ENCODE measurements at places on chromosomes 12 and 14.

DNA sequence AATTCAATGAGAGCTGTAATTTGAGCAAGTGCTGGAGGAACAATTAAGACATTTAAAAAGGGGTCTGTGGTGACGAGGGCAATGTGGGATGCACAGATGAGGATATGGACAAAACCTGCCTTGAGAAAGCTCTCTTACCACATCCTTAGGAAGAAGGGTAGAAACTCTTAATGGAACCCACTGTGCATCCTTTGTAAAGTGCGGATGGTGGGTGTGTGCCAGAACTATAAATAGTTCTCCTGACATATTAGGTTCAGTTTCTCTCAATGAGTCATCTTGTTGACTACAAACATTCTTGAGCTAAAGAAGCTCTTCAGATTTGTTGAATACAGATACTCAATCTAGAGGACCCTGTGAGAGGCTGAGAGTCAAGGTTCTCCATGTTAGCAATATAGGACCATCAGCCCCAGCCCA, 106.1 kb upstream of the ANO4 start:
- no peak for DNase-seq

DNA sequence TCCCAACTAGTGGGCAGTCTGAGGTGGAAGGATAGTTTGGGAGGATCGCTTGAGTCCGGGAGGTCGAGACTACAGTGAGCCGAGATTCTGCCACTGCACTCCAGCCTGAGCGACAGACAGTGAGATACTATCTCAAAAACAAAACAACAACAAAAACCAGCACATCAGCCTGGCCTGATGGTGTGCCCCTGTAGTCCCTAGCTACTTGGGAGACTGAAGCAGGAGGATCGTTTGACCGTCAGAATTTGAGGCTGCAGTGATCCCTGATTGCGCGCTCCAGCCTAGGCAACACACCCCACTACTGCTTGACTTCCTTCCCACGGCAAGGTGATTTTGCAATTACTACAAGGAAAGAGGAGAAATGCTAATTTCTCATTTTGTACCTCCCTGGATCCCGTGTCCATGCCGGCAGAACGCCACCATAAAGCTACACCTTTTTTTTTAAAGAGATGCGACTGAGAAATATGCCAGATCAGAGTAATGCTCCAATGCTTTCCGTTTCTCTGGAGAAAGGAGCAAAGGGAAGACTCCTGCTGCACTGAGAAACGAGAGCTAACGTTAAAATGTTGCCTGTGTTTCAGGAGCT, 672 bp upstream of the SCFD1 start:
- no peak for DNase-seq

DNA sequence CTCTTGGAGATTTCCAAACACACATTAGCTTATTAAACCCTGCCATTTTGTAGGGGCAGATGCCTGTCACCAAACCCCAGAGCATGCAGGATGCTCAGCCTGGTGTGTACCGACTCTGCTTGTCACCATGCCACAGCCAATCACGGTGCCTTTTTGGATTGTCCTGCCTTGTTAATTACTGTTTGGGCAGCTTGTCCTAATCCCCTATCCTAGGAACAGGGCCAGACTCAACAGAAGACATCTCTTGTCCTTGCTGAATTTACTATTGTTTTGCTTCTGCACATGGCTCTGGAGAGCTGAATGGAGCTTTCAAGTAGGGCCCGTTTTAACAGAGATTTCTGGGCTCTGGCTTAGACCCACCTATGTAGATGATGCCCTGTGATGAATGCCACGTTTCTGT, 388.5 kb downstream of the AACS start:
- no peak for DNase-seq

GRCh38 chr12:25501549-25501948, 51.5 kb downstream of the LMNTD1 start:
- DNase-seq: no peak

DNA sequence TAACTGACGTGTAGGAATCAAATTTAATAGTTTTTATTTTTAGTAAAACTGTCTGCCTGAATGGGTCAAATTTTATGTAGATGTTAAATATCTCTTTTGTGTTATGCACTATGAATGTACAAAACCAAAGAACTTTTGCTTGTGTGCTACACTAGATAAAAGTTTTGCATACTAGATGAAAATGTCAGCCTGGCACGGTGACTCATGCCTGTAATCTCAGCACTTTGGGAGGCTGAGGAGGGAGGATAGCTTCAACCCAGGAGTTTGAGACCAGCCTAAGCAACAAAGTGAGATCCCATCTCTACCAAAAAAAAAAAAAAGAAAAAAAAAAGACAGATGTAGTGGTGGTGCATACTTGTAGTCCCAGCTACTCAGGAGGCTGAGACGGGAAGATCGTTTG, 11.1 kb downstream of the AEBP2 start:
- DNase-seq: no peak

DNA sequence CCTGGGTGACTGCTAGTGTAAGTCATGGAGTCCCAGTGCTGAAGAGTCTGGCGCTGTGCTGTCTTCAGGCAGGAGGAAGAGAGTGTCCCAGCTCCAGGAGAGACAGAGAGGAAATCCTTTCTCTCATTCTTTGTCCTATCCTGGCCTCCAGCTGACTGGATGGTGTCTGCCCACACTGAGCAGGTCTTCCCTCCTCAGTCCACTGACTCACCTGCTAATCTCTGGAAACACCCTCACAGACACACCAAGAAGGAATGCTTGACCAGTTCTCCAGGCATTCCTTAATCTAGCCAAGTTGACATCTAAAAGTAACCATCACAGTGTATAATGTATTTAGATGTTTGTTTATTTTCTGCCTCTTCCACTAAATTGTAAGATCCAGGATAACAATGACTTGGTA, 53.9 kb downstream of the EMP1 start:
- DNase-seq: no peak

- DNase-seq: no peak
Observed at GRCh38 chr14:69882116-69882864, 3.1 kb downstream of the SMOC1 start.

DNA sequence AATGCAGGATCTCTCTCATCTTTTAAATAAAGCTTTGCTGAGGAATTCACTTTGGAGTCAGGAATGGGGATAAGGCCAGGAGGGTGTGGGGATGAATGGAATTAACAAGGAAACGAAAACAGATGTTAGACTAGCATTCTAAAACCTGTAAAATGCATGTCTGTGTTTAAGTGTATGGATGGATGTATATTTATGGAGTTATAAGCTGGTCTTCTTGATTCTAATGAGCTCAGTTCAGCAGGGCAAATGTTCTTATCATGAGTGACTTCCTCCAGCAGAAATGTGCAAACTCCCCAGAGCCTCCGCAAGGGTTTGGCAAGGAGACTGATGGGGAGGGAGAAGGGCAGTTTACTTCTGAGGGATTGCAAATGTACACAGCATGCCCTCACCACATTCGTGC, 149.1 kb downstream of the NTF3 start:
- DNase-seq: no peak

GRCh38 chr14:84202486-84202885, 1327.5 kb upstream of the FLRT2 start:
- DNase-seq: no peak

- no peak for DNase-seq
Observed at GRCh38 chr12:12467264-12467663, 95.4 kb downstream of the DUSP16 start.

DNA sequence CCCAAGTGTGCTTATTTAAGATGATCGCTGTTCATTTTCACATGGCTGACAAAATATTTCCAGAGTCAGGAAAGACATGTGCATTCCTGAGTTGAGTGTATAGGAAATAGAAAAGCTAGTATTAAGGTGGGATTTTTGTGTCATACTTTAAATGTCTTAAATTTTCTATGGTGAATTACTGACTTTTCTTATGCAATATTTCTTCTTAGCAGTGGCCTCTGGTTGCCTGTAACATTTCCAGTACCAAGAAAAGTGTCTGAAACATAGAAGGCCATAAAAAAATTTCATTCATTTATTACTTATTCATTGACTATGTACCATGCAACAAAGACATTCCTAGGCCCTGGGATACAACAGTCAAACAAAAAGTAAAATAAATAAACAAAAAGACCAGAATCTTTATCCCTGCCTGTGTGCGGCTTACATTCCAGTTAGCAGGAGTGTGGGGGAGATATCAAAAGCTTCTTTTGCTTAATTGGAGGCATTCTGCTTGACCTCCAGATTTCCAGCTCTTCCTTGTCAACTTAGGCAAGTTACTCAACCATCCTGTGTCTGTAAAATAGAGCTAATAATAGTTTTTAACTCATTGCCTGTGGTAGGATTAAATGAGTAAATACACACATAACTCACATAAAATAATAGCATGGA, 216.3 kb upstream of the FLRT2 start:
- DNase-seq: no peak

DNA sequence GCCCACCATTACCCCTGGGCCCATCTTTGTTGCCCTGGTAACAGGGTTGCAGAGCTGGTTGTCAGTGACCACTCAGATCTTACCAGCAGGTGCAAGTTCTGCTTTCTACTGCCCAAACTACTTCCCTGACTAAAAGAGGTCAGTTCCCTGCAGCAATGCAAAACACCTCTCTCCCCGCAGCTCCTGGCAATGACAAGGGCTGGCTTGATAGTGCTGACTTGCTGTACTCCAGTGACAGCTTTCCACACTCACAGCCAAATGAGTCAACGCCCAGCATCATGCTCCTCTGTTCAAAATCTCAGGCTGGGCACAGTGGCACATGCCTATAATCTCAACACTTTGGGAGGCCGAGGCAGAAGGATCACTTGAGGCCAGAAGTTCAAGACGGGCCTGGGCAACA, 90.6 kb downstream of the CIT start:
- no peak for DNase-seq

GRCh38 chr12:58159941-58160340, 218.6 kb downstream of the ATP23 start:
- DNase-seq: no peak

GRCh38 chr12:84157170-84157569, 755.4 kb downstream of the SLC6A15 start:
- no peak for DNase-seq

- no peak for DNase-seq
Observed at GRCh38 chr12:75533239-75533638, 21.8 kb upstream of the KRR1 start.

GRCh38 chr14:104678901-104679705, 10.3 kb upstream of the INF2 start:
- DNase-seq: no peak

DNA sequence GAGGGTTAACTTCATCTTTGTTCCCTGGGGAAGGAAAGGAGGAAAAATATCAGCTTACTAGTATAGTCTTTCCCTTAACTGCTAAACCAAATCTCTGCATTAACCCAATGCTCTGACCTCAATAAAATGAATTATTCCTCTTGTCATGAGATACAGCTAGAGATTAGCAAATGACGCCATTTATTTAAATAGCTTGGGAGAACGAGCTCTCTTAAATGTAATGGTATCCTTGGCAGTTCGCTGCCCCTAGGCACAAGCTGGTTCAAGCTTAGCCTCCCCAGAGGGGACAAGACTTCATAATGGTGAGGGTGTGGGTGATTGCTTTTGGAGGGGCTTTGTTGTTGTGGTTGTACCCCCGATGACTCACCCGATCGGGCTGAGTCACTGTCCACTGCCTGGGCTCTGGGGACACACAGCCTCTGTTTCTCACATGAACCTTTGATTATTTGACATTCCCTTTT, 19.6 kb downstream of the FNTB start:
- DNase-seq: no peak

GRCh38 chr12:96248136-96248931, 54.2 kb downstream of the ELK3 start:
- no peak for DNase-seq

DNA sequence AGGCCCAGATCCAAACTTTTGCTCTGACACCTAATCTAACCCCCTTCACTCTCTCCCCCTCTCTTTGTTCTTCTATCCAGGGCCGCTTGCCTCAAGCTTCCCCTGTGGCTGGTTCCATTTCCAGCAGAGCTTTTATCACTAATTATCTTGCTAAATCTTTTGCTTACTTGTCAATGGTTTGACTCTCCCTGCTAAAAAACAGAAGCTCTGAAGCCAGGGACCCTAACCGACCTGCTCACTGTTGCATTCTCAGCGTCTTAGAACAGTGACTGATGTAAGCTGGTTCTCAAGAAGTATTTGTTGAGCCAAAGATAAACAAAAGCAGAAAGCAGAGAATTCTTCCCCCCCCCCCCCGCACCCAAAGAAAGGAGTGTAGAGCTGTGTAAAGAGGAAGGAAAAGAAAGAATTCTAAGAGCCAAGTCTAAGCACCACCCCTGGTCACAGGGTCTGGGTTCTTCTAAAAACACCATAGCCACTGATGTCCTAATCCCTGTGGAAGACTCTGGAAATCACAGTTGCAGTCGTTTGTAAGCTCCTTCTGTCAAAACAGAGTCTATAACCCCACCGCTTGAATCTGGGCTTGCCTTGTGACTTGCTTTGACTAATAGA, 385.8 kb downstream of the MED13L start:
- no peak for DNase-seq

GRCh38 chr12:93602897-93603668, 30.6 kb downstream of the SOCS2 start:
- no peak for DNase-seq

- no peak for DNase-seq
Observed at GRCh38 chr12:92845329-92845728, 83.8 kb downstream of the EEA1 start.

DNA sequence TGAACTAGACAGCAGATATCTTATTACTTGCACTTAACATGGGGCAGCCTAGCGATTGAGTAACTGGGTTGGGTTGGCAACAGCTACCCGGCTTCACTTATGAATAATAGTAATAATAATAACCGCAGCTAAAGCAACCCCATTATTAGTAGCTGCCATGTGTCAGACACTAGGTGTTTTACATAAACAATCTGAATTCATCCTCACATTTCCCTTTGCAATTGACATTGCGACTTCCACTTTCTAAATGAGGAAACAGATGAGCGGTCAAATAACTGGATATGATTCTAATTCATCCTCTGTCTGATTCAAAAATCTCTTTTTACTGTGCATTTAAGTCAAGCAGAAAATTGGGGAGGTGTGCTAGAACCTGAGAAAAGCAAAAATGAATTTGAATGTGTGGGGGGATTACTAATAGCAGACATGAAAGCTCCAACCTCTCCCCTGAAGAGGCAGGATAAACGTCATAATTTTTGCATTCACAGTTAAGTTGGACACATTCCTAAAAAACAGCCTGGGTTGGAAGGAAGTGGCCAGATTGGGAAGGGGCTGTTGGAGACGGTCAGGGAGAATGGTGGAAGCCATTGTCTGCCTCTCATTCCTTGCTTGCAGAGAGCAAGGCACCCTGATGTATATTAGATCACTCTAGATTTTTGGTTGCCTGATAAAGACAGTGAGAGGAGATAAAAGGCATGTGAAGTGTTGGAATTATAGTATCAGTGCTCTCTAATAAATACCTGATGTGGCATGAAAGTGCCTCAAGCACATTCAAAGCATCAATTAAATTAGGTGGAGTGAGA, 13.1 kb downstream of the EMP1 start:
- DNase-seq: no peak

- DNase-seq: no peak
Observed at GRCh38 chr14:80215081-80215480, 3.8 kb upstream of the DIO2 start.

- DNase-seq: no peak
Observed at GRCh38 chr14:61112506-61112905, 131.5 kb downstream of the SLC38A6 start.

All from stimulated activated CD8-positive, alpha-beta memory T cell treated with anti-CD3 and anti-CD28 coated beads, Interleukin-7, amount 100 ng/mL, for 1 hour (primary cell).